Foreskin melanocyte (primary cell): ENCODE measurements at places on chromosomes 5 and 9.

DNA sequence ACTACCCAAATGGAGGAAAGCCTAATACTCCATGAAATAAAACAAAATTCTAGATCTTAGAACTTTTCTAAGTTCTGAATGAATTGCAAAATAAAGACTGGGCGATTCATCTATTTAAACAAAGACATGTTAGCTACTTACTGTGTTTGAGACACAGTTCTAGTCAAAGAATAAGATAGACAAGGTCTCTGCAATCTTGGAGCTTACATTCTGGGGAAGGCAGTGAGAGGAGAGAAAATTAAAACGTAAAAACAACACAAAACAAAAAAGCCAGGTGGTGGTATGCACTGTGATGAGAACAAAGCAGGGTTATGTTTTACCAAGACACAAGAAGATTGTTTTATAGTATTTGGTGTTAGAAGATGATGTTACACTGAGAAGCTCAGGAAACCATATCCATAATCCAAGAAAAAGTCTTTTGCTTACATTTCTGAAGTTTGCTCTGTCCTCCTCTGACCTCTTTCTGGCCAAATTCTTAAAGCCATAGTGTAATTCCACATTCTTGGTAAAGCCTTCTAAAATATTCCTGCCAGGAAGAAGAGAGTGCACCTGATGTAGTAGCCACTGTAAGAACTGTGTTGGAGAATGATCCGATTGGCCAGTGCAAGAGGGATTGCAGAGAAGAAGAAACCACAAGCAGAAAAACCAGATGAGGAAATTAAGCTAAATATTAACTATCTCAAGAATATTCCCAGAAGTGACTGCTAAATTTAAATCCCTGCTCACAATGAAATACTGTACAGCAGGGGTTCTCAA lies 218.4 kb downstream of the PCSK1 start:
- DNase-seq, result no peak

- no peak for DNase-seq
Measured at GRCh38 chr9:106535439-106535838, 327.5 kb upstream of the ZNF462 start.

- DNase-seq, result no peak
Measured at GRCh38 chr5:172901012-172901780, 58.0 kb upstream of the RPL26L1 start.

GRCh38 chr5:3116366-3116765 lies 364.9 kb upstream of the IRX2 start:
- DNase-seq, result no peak

DNA sequence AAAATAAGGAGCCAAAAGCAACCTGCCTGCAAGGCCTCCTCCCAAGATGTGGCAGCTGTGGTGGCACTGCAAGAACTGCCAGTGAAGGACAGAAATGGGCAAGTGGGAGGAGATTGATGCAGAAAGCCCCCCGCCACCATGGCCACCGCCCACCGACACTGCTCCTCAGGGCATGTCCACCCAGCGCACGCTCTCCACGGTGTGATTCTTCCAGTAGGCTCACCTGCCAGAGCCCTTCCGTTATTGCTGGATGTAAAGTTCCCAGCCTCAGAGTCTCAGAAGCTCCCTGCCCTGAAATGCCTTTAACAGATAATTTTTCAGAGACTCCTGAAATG lies 155.2 kb upstream of the PHYKPL start:
- no peak for DNase-seq

DNA sequence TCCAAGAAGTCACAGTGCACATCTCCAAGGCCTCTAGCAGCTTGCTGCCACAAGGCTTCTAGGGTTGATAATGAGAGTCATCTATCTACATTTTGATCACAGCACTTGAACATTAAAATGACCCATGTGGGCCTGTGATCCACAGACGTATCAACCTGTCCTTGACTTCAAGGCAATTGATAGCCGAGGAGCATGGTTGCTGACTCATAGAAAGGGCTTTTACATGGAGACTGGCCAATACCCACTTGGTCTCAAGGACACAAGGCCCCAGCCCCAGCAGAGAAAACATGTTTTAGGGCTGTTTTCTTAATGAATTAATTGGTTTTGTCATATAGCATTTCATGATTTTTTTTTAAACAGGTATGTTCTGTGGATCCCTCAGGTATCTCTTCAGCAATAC lies 314.0 kb downstream of the SEMA5A start:
- no peak for DNase-seq

DNA sequence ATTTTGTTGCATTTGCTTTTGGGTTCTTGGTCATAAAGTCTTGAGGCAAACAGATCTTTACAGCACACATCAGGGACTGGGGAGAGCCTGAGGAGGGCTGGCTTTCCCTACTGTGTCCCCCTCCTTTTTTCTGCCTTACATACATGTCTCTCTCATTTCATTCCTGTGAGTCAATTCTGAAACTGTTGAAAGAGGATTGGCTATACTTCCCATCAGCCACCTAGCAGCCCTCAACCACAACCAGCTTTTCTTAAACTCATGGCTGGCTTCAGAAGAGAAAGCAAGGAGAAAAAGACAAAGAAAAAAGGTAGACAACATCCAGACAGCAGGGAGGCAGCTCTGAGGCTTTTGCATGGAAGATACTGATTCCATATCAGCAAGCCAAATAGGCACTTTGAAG lies 374.8 kb upstream of the KIF2A start:
- no peak for DNase-seq

DNA sequence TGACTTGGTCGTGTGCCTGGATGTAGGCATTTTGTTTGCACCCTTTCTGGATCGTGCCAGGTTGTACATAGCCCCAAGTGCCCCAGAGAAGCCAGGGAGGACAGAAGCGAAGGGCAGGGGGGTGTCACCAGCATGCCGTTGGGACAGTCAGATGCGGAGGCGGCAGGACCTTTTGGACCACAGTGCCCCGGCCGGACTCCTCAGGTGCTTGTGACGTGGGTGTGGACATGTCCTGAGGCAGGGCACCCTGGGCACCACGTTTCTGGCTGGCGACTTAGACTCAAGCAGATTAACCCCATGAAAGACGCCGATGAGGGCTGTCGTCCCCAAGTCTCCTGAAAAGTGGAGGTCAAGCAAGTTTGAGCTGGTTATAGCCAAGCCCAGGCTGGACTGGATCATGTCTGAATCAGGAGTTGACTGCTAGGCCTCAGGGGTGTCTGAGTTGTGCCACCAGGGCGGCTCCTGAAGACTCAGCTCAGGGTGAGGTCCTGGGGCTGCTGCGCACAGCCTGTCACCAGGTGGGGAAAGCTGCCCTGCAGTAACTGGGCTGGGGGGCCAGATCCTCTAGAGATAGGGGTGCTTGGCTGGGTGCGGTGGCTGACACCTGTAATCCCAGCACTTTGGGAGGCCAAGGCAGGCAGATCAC lies 42.0 kb downstream of the HABP4 start:
- no peak for DNase-seq

- DNase-seq, result no peak
Measured at GRCh38 chr9:117775591-117775990, 71.4 kb downstream of the TLR4 start.

DNA sequence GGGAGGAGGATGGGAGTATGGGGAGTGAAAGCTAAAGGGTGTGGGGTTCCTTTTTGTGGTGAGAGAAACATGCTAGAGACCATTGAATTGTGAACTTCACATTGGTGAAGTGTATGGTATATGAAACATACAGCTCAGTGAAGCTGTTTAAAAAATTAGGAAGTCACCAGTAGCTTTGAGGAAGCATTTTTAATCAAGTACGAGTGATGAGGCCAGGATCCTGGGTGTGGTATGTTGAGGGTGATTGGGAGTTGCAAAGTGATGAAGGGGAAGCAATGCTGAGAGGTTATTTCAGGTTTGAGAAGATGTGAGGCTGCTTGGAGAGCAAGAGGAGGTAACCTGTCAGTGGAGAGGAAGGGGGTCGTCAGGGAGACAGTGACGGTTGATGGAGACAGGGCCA lies 22.7 kb upstream of the CLK4 start:
- no peak for DNase-seq

GRCh38 chr9:77947651-77948050 lies 84.0 kb downstream of the GNAQ start:
- DNase-seq, result no peak

DNA sequence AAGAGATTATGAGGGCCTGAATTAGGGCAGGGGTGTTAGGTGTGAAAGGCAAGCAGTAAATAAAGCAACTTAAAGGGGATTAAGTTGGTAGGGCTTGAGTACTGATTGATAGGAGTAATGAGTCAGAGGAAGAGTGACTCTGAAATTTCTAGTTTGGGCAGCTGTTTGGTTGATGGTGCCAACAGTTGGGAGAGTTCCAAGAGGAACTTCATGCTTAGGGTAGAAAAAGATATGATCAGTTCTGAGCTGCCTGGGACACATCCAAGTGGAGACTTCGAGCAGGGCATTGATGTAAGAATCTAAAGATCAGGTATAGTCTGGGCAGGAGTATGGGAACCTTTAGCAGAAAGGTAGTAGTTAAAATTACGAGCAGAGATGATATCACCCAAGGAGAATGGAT lies 10.2 kb downstream of the MAMDC2 start:
- no peak for DNase-seq

DNA sequence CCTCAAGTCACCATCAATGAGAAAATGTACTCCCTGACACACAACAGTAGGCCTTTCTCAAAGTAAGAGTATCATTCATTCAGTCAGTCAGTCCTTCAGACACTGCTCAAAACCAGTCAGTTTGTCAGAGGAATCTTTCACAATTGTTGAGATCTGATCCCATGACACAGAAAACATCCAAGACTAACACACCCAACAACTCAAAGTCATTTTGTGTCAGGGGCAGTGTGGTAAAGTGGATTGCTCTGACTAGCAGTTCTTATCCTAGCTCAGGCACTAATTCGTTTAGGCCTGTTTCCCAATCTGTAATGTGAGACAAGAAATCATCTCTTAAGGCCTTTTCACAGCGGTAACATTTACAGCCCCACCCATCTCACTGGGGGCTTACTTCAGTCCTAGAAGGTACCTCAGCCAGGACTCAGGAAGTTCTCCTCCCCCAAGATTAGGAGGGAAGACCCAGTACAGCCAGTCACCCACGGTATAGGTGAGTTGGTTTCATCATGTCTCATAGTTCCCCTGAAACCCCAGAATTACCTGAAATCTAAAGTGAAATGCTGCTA lies 31.9 kb downstream of the SH3TC2 start:
- no peak for DNase-seq

DNA sequence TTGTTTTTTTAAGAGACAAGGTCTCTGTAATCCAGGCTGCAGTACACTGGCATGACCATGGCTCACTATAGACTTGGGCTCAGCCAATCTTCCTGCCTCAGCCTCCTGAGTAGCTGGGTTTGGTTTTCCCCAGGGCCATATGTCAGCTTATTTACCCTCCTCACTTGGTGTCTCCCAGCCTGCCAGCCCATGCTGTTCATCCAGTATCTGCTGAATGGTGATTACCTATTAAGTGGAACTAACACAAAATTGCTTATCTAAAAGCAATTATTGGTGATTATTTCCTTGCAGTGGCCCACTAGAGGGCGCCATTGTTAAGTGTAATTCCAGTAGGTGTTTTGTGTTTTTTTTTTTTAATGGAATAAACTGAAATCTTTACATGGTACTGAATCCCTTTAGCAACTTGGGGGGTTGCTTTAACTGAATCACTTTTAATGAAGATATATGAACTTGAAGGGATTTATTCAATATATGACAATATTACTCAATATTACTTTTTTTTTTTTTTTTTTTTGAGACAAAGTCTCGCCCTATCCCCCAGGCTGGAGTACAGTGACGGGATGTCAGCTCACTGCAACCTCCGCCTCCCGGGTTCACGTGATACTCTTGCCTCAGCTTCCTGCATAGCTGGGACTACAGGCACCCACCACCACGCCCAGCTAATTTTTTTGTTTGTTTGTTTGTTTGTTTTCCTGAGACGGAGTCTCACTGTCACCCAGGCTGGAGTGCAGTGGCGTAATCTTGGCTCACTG lies 13.8 kb downstream of the EXOSC2 start:
- DNase-seq, result peak; percentile 69

- no peak for DNase-seq
Measured at GRCh38 chr5:14004598-14005394, 60.3 kb upstream of the DNAH5 start.

GRCh38 chr9:76112151-76112550 lies 221.7 kb downstream of the PCSK5 start:
- no peak for DNase-seq

GRCh38 chr5:65105301-65105700 lies 336.6 kb downstream of the CWC27 start:
- DNase-seq, result no peak
